ENCODE measurements at places on chromosomes 3 and 15. TPM values are rescaled to one million over a fixed set of nuclear protein-coding genes. Genes with fewer than 3 reads are reported as not detected.

TNFSF10 gene
- 0.14 TPM for total RNA-seq

LMAN1L gene
- total RNA-seq = not detected

APOD gene
- total RNA-seq = 1.2 TPM

SNTN gene
- not detected for total RNA-seq

CEP19 gene
- 2.8 TPM for total RNA-seq

MESP1 gene
- 1.1 TPM for total RNA-seq

STRIT1 gene
- not detected for total RNA-seq

TMCO5A gene
- total RNA-seq = not detected

SLC35G2 gene
- total RNA-seq = 30.5 TPM

IL17RD gene
- 1.8 TPM for total RNA-seq

CDHR4 gene
- 0.23 TPM for total RNA-seq

SLC6A11 gene
- total RNA-seq = 0.11 TPM

C3orf20 gene
- not detected for total RNA-seq

SPTBN5 gene
- 0.37 TPM for total RNA-seq

PLAAT1 gene
- not detected for total RNA-seq

SYNPR gene
- total RNA-seq = not detected

ADCY5 gene
- 0.32 TPM for total RNA-seq

GOLIM4 gene
- total RNA-seq = 19.2 TPM

CHL1 gene
- not detected for total RNA-seq

MEF2A gene
- total RNA-seq = 16.2 TPM

ISLR2 gene
- total RNA-seq = 0.20 TPM

ATP13A4 gene
- total RNA-seq = not detected

ITGB5 gene
- total RNA-seq = 348 TPM

BFSP2 gene
- not detected for total RNA-seq

CHRNA7 gene
- 3.1 TPM for total RNA-seq

ZNF639 gene
- total RNA-seq = 21.5 TPM

GLDN gene
- not detected for total RNA-seq

GABRA5 gene
- 115 TPM for total RNA-seq

PRTG gene
- 9.9 TPM for total RNA-seq

IL5RA gene
- not detected for total RNA-seq

RPUSD2 gene
- 15.1 TPM for total RNA-seq

RARB gene
- total RNA-seq = 8.8 TPM

HDC gene
- total RNA-seq = not detected

TIGIT gene
- not detected for total RNA-seq

MAGEL2 gene
- not detected for total RNA-seq

CILP gene
- 0.07 TPM for total RNA-seq

AADACL2 gene
- not detected for total RNA-seq

GHSR gene
- total RNA-seq = not detected

CHRM5 gene
- total RNA-seq = not detected
